ENCODE measurements at places on chromosomes 16 and 17. TPM values are rescaled to one million over a fixed set of nuclear protein-coding genes. Genes with fewer than 3 reads are reported as not detected.

DNA sequence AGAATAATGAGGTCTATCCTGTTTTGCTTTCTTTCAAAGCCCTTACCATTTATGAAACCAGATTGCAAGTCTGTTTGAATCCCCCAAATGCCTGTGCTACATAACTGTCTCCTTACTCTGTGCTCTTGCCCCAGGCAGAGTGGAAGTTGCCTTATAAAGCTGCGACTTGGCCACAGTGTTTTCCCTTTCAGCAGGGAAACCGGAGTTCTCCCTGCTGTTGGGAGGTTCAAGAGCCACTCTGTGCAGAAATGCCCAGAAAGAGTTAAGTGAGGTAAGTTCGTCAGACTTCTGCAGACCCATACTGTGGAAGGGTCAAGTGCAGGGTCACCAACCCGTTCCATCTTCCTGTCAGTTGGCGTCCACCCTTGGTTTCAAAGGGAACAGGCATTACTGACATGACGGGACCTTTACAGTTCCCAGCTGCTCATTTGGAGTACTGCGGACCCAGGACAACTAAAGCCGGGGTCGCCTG, 508.9 kb downstream of the WWOX start:
- no peak for DNase-seq

GRCh38 chr16:86899757-86900156, 321.4 kb downstream of the FOXL1 start:
- no peak for DNase-seq

- DNase-seq = no peak
These were observed 40.7 kb upstream of the CBFA2T3 start for GRCh38 chr16:89017543-89018281.

DNA sequence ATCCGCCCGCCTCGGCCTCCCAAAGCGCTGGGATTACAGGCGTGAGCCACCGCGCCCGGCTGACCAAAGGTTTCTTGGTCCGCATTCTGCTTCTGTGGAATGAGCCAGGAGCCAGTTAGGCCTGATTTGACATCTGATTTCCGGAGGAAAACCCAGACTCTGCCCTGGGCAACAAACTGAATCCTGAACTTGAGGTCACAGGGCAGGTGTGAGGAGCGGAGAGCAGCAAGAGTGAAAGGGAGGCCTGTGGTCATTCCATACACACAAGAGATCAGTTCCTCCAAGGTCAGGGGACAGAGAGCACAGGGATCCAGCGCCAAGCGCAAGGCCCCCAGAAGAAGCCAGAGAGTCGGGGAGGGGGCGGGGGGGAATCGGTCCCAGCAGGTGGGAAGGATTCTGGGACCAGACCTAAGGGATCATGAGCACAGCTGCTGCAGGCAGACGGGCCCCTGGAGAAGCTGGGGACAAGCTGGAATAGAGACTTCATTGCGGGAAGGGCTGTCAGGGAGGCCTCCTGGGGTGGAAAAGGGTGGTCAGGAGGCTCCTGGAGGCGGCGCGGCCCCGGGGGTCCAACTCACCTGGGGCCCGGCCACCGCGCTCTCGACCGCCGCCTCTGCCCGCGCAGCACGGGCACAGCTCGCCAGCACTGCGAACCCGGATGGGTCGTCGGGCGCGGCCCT, 436 bp downstream of the SHPK start:
- no peak for DNase-seq

GRCh38 chr16:59121411-59122261, 387.5 kb upstream of the GOT2 start:
- DNase-seq = no peak

DNA sequence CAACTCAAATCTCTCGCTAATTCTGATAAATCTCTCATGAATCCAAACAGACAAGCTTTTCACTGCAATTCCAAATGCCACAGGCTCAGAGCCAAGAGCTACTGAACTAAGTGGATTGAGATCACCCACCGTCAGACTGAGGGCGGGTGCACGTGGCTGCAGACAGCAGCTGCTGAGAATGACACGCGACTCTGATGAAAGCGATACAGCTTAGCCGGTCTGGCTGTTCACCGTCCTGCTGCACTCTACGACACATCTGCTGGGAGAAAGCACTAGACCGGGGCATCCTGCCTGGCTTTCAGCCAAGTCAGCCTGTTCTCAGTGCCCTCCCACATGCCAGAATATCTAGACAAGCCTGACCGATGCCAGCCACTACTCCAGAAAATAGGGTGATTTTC, 42.6 kb downstream of the KLHDC4 start:
- no peak for DNase-seq

DNA sequence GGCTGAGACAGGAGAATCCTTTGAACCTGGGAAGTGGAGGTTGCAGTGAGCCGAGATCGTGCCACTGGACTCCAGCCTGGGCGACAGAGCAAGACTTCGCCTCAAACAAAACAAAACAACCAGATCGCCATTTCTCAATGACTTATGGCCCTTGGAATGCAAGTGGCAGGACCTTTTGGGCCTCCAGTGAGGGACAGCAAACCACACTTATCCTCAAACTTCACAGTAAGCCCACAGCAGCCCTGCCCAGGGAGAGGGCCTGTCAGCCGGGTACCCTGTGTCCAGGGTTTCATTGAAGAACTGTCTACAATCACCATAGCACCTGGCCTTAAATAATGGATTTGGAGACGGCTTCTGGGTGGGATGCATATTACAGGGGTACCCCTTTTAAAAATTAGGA, 11.7 kb downstream of the TRAF4 start:
- DNase-seq = no peak

DNA sequence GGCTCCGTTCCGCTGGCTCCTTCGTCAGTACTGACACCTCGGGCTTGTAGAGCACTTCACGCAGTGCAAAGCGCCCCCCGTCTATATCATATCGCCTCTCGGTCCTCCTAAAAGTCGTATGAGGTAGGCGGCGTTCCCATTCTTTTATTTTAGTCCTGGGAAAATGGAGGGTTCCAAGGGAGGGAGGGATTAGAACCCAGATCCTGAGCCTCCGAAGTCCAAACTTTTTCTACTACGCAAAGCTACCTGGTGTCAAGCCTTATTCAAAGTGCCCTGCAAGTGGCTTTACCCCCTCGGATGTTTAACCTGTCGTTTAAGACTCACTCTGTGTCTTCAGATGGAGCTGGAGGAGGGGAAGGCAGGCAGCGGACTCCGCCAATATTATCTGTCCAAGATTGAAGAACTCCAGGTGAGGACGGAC, 348 bp upstream of the FTSJ3 start:
- DNase-seq = no peak

- DNase-seq = no peak
These were observed 173.5 kb upstream of the KIF2B start for GRCh38 chr17:53649201-53649600.

DNA sequence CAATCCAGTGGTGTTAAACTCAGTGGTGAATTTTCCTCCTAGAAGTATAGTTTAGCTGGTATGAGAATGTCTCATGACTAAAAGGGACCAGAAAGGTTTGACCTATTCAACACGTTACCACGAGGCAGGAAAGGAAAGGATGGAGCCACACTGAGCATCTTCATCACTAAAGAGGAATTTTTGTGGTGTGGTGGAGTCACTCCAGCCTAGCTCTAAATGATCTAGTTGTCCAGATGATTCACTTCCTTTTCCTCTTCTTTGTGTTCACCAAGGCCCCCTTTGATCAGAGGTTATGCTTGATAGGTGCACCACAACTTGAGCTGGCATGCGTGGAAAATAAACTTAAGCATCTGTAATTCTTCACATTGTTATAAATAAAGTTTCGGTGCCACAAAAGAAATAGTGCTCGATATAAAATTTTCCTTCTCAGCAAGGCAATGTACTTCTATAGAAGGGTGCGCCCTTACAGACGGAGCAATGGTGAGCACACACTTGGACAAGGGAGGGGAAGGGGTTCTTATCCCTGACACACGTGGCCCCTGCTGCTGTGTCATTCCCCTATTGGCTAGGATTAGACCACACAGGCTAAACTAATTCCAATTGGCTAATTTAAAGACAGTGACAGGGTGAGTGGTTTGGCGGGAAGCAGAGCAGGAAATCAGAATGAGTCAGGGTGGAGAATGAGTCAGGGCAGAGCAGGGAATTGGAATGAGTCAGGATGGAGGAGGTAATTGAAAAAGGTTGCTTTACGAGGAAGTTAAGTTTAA, 254.6 kb downstream of the HS3ST3A1 start:
- DNase-seq = no peak

DNA sequence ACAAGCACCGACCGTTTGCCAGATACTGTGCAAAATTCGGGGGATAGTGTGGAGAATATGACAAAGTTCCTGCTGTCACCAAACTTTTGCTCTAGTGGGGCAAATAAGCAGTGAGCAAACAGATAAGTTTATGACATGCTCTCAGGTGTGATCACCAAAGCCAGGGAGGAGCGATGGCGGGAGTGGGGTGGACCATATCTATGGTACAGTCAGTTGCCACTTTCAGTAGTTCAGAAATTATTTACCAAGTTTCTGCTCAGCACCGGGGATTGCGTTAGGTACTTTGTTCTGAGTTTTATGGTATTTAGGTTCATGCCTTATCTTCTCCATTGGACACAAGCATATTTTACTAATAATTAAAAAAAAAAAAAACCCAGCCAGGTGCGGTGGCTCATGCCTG, 11.9 kb downstream of the MSI2 start:
- no peak for DNase-seq

DNA sequence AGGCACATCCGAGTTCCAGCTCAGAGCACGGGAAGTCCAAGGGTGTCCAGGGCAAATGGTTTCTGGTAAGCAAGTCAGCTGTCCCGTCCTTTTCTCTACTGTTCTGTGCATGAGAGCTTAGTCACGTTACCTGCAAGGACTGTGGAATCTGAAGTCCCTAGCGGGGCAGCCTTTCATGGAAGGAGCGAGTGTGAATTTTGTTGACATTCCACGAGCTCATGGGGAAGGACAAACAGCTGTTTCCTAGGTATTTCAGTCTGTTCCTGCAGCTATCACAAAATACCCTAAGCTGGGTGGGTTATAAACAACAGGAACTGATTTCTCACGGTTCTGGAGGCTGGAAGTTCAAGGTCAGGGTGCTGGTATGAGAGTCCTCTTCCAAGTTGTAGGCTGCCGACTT, 109.2 kb downstream of the SDR42E1 start:
- DNase-seq = no peak

DNA sequence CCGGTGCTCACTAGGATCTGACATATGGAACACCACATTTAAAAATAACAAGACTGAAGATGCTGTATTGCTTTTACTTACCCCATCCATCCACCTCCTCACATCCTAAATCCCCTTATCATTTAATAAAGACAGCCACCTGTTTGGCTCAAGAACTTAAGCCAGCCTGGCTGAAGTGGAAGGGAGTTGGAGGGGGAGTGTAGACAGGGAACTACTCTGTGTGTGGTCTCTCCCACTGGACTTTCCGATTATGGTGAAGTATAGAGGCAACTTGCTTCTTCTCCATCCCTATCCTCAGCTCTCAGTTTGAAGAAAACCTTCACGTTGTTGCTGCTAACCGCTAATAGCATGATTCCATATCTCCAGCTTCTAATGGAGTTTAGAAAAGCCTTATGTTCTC, 313.4 kb downstream of the CDH11 start:
- DNase-seq = no peak

DNA sequence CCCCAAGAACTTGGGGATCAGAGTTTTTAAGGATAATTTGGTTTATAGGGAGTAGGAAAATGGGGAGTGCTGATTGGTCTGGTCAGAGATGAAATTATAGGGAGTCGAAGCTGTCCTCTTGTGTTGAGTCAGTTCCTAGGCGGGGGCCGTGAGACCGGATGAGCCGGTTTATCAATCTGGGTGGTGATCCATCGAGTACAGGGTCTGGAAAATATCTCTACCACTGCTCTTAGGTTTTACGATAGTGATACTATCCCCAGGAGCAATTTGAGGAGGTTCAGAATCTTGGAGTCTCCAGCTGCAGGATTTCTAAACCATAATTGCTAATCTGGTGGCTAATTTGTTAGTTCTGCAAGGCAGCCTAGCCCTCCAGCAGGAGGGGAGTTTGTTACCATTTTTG, 403.4 kb downstream of the CDH11 start:
- DNase-seq = no peak

DNA sequence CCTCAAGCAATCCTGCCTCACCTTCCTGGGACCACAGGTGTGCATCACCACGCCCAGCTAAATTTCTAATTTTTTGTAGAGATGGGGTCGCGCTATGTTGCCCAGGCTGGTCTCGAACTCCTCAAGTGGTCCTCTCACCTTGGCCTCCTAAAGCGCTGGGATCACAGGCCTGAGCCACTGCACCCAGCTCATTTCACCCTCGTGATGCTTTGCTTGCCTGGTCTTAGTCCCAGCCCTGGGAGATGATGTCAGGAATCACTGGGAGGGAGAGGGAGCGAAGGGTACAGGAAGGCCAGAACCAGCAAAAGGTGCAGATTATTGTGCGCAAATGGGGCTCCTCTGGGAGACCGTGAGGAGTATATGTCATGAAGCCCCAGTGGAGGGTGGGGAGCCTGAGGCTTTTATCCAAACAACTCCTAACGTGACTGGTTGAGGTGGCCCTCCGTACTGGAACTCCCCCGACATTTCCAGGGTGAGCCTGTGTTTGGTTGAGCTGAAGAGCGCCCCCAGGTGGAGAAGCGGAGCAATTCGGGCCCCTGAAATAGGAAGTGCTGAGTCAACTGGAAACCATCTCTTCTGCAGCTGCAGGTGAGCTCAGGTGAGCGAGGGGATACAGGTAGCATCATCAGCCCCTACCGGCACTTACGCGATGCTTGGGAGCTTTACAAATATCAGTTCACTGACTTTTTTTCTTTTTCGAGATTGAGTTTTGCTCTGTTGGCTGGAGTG, 41.2 kb upstream of the HAPSTR1 start:
- DNase-seq = peak; percentile 61

The RNF43 gene
- 0.50 TPM for total RNA-seq

The PPP1R27 gene
- total RNA-seq = not detected

The TBC1D3G gene
- not detected for total RNA-seq

The HSD17B1 gene
- 2.6 TPM for total RNA-seq

The TBC1D26 gene
- 4.4 TPM for total RNA-seq

The TMC5 gene
- total RNA-seq = 0.32 TPM

The OMG gene
- not detected for total RNA-seq

The CSNK1D gene
- 41.5 TPM for total RNA-seq

The PRSS33 gene
- 0.73 TPM for total RNA-seq

The SLC52A1 gene
- 0.31 TPM for total RNA-seq

The EVPLL gene
- not detected for total RNA-seq

The HS3ST3B1 gene
- total RNA-seq = 21.2 TPM

The PPP1R1B gene
- total RNA-seq = not detected

All from neural progenitor cell (in vitro differentiated cells).